ENCODE measurements at places on chromosomes 4 and X.

GRCh38 chrX:63434665-63435064, 83.5 kb upstream of the SPIN4 start:
- no peak for DNase-seq

DNA sequence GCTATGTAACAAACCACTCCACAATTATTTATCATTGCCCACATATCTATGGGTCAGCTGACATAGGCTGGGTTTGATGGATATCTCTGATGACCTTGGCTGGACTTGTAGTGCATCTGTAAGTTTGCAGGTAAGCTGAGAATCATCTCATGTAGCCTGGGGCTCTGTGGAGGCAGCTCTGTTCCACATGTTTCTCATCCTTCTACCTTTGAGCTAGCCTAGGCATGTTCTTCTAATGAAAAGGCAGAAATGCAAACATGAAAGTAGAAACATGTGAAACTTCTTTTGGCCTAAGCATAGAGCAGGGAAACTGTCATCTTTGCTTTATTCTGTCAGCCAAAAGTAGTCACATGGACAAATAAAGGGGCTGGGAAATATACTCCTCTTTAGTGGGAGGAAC, 18.2 kb downstream of the MRPL1 start:
- no peak for DNase-seq

- no peak for DNase-seq
Observed at GRCh38 chr4:25567253-25567652, 88.4 kb upstream of the SLC34A2 start.

DNA sequence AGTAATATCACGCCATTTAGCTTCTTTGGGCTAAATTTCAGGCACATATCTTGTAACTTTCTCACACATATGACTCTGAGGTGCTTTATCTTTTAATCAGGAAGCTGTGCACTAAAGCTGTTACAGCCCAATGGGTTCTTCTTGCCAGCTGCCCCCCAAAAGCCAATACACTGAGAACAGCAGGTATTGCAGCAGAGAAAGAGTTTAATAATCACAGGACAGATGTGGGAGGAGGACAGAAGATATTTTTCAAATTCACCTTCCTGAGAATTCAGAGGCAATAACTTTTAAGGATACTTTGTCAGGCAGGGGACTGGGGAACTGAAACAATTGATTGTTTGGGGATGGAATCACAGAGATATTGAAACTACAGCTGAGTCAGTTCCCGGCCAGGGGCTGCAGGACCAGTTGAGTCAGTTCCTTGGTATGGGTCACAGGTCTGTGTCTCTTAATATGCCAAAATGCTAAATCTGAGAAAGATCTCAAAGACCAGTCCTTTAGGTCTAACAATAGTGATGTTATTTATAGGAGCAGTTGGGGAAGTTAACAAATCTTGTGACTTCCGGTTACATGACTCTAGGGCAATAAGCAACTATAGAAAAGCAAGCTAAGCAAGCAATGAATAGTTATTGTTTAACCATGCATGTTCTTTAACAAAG, 28.1 kb downstream of the DDIT4L start:
- no peak for DNase-seq
